Left lobe of liver (tissue), 2 donors: ENCODE measurements at places on chromosomes 7 and 10. TPM values are rescaled to one million over a fixed set of nuclear protein-coding genes. Genes with fewer than 3 reads are reported as not detected.

Gene ZNF3
- 14.5 TPM for total RNA-seq

Gene PCGF6
- 7.6 TPM for total RNA-seq

Gene DYNC1I1
- 0.15 TPM for total RNA-seq

DNA sequence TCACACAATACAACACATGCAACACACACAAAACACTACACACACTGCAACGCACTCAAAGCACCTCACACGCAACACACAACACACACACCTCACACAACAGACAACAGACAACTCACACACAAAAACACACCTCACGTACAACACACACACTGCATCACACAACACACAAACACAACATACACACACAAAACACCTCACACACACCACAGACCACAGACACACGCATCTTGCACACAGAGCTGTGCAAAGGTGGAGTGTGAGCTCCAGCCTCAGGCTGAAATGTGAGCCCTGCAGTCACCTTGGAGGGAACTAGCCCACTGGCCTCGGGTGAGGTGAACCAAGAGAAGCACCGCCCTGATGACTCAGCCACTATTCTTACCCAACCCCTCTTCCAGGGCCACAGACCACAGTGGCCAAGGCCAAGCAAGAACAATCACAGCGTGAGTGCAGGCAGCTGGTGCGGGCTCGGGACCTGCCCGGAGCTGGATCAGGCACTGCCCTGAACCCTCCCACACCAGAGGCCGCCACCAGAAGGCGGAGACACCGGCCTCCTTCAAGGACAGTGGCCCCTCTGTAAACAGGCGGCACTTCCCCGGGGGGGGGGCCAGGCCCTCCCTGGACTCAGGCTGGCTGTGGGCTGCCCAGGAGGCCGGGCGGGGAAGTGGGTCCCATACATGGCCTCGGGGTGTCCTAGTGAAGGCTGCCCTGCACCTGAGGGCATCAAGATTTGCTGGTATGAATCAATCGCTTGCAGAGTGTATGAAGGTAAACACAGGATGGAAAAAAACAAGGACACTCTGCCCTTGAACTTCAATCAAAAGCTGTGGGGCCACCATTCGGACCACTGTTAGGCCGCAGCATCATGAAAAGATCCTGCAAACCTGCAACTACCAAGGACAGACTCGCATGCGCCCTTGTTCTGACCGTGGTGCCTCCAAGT lies 106.7 kb downstream of the TNS3 start:
- DNase-seq, result peak; percentile 93

GRCh38 chr7:79287981-79288380 lies 165.5 kb downstream of the MAGI2 start:
- DNase-seq, result no peak

- DNase-seq, result peak; percentile 84
Observed at GRCh38 chr7:55140221-55140940, 121.6 kb downstream of the EGFR start.

- DNase-seq, result no peak
Observed at GRCh38 chr7:37027557-37028341, 303.5 kb upstream of the AOAH start.

- no peak for DNase-seq
Observed at GRCh38 chr7:515628-516027, 4.0 kb downstream of the PDGFA start.

DNA sequence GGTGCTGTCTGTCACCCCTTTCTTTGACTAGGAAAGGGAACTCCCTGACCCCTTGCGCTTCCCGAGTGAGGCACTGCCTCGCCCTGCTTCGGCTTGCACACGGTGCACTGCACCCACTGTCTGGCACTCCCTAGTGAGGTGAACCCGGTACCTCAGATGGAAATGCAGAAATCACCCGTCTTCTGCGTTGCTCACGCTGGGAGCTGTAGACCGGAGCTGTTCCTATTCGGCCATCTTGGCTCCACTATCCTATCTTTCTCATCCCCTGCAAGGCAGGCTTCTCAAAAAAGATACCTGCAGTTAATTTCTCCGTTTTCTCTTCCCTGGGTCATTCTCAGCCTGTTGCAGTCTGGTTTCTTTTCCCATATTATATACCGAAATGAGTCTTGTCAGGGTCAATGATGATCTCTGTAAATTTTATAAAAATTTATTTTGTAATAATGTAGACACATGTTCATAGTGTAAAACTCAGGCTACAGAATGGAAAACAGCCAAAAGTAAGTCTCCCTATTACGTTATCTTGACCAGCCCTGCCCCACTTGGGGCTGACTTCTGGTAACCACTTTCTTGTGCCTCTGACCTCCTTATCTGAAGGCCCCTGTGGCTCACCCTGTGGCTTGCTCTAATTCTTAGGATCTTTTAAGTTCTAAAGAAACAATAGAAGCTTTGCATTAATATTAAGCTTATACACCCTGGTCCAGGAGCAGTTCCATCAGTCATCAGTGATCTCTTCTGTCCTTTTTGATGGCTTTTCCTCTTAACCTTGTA lies 20.7 kb downstream of the BLVRA start:
- DNase-seq, result no peak

- no peak for DNase-seq
Observed at GRCh38 chr10:28981007-28981406, 303.7 kb downstream of the BAMBI start.

DNA sequence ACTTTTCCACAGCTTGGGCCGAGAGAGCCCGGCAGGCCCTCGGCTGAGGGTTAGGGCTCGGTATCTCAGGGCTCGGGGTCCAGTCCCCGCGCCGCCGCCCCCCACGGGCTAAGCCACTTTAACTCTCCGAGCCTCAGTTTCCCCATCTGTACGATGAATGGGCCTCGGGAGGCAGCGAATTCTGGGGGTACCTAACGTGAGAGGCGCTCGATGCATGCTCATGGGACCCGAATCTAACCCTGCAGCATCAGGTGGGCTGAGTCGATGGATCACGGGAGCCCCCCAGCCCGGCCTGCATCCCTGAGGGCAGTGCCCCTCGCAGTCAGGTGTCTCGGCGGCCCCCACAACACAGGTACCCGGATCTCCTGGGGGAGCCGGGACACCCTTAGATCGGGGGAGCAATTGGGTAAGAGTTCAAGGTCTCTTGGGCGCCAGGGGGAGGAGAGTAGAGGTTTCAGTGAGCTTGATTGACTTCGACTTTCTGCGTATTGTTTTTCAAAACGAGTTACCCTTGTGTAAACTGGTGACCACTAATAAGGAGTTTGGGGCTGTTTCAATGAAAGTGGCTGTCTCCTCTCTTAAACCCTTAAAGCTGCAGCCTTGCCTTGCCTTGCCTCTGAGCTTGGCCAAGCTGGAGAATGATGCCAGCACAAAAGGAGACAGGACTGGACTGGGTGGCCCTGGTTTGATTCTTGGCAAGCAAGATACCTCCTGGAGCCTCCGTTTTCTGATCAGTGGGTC lies 631 bp downstream of the POR start:
- DNase-seq, result no peak

GRCh38 chr7:55534262-55534915 lies 37.9 kb downstream of the VOPP1 start:
- no peak for DNase-seq
